ENCODE measurements at places on chromosomes 3 and 15.

DNA sequence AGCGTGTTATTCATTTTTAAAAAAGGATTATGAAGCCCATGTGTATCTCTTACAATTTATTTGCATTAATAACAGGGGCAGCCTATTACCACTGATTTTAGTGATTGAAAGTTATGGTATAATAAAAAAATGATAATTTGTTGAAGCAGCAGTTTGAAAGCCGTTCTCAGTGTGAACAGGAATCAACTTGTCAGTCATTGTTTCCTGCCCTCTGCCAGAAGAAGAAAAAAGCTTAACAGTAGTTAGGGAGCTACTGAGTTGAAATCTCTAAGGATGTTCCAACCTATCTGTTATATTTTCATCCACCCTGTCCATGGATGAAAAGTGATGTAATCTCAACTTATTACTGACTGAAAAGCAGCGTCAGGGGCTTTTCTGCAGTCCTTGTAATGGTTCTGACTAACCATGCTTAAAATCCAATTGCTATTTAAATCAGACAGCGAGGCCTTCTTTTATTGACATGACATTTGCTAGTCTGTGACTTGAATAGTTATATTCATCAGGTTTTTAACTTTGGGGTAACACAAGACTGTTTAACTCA lies 486.7 kb downstream of the ROBO2 start:
- DNase-seq = no peak

DNA sequence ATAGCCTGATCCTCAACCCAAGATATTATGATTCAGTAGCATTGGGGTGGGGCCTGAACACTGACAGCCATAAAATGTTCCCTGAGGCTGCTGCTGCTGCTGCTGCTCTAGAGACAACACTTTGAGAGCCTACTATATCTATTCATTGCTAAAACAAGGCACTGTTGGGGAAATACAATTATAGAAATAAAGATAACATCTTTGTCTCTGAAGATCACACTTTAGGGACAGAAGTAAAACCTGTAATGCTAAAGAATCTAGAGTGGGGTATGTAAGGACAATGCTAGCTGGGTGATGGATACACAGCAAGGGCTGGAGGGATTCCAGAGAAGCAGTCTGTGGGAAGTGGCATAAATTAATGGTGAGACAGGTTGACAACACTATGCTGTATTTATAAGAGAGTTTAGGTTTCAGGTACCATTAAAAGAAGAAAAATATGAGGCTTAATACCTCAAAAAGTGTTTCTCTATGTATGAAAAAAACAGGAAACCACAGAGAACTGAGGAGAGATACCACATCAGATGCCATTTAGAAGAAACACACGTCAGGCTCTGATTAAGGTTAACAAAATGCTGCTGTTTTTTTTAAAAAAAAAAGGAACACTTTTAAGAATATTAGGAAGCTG lies 115.9 kb downstream of the CBLB start:
- DNase-seq = no peak

GRCh38 chr3:64616953-64617352 lies 70.8 kb downstream of the ADAMTS9 start:
- DNase-seq = no peak

DNA sequence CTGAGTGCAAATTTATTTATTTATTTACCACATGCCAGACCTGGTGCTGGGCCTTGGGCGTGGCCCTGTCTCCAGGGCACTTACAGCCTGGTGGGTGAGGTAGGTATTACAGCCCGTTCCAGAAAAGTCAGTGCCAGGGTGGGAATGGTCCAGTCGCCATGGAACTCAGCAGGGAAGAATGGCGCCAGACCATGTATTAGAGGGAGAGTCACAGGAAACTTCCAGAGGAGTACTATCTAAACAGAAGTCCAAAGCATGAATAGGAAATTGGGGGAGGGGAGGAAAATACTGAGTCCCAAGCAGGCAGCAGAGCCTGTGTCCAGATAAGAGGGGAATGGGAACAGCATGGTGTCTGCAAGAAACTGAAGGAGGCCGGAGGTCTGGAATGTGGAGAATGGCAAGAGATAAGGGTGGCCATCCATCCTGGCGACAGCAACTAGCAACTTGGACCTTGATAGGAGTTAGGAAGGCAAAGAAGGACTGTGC lies 27.0 kb downstream of the SH3BP5 start:
- DNase-seq = no peak

DNA sequence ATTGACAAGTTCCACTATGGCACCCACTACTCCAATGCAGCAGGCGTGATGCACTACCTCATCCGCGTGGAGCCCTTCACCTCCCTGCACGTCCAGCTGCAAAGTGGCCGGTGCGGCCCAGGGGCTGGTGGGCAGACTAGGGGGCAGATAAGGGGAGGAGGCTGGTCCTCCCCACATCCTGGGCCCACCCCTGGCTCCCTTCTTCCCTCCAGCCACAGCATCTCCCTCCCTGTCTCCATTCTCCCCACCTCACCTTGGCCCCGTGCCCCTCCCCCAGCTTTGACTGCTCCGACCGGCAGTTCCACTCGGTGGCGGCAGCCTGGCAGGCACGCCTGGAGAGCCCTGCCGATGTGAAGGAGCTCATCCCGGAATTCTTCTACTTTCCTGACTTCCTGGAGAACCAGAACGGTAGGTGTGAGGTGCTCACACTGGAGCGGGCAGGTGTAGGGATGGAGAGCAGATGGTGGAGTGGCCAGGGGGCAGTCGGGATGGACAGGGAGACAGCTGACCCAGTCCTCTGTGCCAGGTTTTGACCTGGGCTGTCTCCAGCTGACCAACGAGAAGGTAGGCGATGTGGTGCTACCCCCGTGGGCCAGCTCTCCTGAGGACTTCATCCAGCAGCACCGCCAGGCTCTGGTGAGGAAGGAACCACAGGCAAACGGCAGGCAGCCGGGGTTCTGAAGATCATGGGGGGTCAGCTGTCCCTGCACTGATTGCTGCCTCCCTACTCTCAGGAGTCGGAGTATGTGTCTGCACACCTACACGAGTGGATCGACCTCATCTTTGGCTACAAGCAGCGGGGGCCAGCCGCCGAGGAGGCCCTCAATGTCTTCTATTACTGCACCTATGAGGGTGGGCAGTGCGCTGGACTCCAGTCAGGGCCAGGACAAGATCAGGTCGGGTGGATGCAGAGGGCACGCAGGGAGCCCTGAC lies 26.0 kb downstream of the NBEAL2 start:
- DNase-seq = no peak

GRCh38 chr3:168591587-168591986 lies 495.9 kb upstream of the GOLIM4 start:
- DNase-seq = no peak

DNA sequence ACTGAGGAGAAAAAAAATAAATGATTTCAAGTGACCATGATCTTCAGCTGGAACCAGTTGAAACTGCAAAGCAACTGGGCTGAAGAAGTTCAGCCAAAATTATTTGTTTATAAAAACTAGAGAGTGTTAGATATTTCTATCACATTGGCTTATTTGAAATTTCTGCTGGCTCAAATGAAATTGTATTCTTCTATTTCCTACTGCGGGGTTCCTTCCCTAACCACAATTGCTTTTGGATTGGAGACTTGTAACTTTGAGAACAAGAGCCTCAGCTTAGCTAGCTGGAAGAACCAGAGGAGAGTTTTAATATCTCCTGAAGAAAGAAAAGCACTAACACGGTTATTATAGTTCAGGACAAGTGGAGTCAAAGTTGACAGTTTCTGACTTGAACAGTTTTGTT lies 31.1 kb downstream of the AGTR1 start:
- DNase-seq = no peak

DNA sequence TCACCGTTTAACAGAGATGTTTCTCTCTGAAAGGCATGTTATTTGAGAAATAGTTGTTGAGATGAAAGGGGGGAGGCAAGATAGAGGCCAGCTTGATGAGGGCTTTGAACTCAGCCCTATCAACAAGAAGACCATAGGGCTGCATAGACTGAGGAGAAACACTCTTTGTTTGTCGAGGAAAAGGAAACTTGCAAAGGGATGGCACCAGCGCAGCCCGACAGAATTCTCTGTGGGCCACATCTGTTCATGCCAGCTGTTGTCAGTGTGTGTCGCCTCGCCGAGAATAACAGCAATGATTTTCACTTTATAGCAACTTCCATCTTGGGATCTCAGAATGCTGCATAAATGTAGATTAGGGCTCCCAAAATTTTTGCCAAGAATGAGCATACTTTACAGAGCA lies 478.3 kb upstream of the TPRG1 start:
- DNase-seq = no peak

GRCh38 chr3:45795882-45796765 lies at the start of gene SLC6A20:
Gene SLC6A20, minus strand, starts transcription at chr3:45796536. Its CDS starts 117 bp downstream, at chr3:45796419.
- DNase-seq = no peak

GRCh38 chr15:74839526-74840395 lies 3.2 kb downstream of the ULK3 start:
- no peak for DNase-seq

GRCh38 chr3:186318135-186318534 lies 43.9 kb downstream of the DGKG start:
- DNase-seq = no peak

DNA sequence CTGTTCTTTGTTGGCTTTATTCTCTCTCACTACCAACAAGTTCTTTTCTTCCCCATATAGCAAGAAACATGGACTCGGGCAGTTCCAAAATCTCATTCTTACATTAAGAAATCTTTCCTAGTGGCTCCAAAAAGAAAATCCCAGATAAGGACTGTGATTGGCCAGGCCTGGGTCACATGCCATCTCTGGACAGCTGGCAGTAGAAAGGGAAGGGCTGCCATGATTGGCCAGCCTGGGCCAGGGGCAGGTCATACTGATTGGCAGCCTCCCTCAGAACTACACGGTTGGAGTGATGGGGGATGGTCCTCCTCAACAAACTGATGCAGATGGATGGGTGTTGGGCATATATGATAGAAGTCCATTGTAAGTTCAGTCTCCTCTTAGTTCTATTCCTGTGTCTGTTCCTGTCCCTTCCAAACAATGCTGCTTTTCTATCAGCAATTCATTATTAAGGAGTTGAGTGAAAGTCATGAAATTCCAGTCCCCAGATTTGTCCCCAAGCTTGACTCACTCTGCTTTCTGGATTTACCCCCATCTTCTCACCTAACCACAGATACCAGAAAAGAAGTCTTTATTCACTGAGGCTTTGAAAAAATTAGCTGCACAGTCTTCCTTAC lies 175.5 kb downstream of the ATG7 start:
- no peak for DNase-seq

DNA sequence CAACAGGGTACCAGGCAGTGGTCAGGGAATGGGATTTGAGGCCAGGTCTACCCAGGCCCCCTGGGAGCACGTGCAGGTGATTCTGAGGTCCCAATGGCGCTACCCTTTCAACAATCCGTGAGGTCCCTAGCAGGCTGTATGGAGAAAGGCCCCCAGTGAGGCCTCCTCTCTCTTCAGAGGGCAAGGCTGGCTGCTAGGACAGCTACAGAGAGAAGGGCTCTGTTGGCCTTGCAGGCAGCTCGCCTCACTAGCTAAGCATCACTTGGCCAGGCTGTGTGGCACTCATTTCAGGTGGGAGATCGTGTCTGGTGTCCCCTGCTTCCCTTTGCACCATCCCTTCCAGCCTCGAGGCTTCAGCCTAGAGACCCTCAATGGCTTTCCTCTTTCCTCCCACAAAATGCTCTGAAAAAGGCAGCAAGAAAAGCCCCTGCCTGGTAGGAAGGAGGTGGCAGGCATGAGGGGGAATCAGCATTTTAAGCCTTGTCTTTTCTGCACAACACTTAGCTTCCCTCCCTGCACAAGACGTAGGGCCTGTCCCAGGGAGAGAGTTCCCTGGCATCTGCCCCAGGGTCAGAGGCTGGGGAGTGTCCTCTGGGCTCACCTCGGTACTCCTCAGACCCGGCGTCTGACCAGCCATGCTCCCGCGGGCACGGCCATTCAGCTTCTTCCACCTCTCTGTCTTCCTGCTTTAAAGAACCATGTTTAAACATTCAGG lies 111.8 kb downstream of the ASB7 start:
- no peak for DNase-seq

- DNase-seq = no peak
These were observed 54.8 kb upstream of the TNFSF10 start for GRCh38 chr3:172577987-172578570.

DNA sequence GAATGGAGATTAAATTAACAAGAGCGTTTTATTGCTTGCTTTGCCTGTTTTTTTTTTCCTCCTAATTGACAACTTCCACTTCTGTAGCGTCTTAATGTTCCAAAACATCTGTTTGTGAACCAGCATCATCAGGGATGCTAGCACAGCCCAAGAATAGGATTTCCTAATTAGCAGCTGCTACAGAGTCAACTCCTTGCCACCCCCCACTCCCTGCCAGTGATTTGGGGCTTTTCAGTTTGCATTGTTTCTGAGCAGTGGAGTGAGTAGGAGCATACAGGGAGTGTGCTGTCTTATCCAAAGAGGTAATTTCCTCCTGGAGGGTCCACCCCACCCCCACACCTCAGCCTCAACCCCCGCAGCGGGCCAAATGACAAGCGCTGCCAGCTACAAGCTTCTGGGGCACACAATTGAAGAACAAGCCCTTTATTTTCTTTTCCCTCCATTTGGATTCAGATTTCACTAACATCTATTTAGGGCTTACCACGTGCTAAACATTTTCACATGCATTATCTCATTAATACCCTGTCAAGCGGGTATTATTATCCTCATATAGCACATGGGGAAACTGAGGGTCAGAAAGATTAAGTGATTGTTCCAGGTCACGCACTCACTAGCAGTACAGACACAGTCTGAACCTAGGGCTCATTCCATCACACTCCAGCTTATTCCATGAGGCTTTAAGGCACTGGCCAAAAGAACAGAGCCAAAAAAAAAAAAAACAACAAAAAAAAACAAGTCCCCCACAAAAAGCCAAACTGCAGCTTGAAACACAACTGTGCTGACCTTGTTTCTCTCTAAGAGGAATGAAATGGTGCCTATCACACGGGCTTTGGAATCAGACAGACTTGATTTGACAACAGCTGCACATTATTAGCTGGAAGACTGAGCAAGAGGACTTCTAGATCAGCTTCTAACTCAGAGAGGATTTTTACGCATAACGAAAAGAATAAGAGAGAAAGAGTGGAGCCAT lies 16.4 kb downstream of the HEG1 start:
- DNase-seq = no peak

- DNase-seq = no peak
These were observed 7.9 kb upstream of the ARPP19 start for GRCh38 chr15:52576692-52577091.

DNA sequence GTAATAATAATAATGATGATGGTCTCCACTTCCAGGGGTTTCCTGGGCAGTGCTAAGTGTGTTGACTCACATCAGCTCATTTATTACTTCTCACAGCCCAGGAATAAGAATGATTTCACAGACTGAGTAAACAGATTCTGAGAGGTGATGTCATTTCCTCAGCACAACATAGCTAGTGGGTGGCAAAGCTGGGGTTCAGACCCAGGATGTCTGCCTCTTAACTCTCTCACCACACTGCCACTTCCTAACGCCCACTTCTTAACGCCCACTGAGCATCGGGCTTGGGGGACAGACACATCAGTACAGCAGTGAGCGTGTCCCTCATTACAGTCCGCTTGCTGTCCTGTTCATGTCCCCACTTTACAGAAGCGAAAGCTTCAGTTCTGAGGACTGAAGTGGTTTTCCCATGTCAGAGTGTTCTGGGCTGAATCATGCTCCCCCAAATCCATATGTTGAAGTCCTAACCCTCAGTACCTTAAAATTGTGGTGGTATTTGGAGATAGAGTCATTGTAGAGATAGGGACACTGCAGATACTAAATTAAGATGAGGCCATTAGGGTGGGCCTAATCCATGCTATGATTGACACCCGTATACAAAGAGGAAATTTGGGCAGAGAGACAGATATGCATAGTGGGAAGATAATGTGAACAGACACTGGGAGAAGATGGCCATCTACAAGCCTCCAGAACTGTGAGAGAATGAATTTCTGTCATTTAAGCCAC lies 68.0 kb downstream of the ATP2B2 start:
- peak; percentile 33 for DNase-seq

GRCh38 chr15:43774062-43774461 lies 2.7 kb downstream of the ELL3 start:
- no peak for DNase-seq

- no peak for DNase-seq
These were observed 1.7 kb upstream of the GPR62 start for GRCh38 chr3:51953445-51953844.

All from activated CD4-positive, alpha-beta T cell treated with anti-CD3 and anti-CD28 coated beads for 24 hours (primary cell).